Pancreas (tissue), 10 donors: ENCODE measurements at places on chromosomes 6 and 20. TPM values are rescaled to one million over a fixed set of nuclear protein-coding genes. Genes with fewer than 3 reads are reported as not detected.

GRCh38 chr6:11271228-11272020, 39.0 kb upstream of the NEDD9 start:
- no peak overlapping the region for H3K4me3 ChIP-seq
- no peaks in the 10 kb centered on the region for H3K27me3 ChIP-seq
- H3K36me3 ChIP-seq, result no peaks in the 10 kb centered on the region
- peaks cover 17% of the 10 kb centered on the region for H3K4me1 ChIP-seq

- no peak overlapping the region for H3K27ac ChIP-seq
- H3K4me1 ChIP-seq, result peaks cover 6% of the 10 kb centered on the region
- no peaks in the 10 kb centered on the region for H3K27me3 ChIP-seq
- DNase-seq, result no peak
- H3K4me3 ChIP-seq, result no peak overlapping the region
These were observed 41.5 kb upstream of the ARMH2 start for GRCh38 chr6:24840187-24840586.

- no peak overlapping the region for H3K4me3 ChIP-seq
- no peaks in the 10 kb centered on the region for H3K36me3 ChIP-seq
- DNase-seq, result no peak
- no peaks in the 10 kb centered on the region for H3K27me3 ChIP-seq
- H3K4me1 ChIP-seq, result no peaks in the 10 kb centered on the region
These were observed 74.8 kb downstream of the GCNT2 start for GRCh38 chr6:10595731-10596664.

DNA sequence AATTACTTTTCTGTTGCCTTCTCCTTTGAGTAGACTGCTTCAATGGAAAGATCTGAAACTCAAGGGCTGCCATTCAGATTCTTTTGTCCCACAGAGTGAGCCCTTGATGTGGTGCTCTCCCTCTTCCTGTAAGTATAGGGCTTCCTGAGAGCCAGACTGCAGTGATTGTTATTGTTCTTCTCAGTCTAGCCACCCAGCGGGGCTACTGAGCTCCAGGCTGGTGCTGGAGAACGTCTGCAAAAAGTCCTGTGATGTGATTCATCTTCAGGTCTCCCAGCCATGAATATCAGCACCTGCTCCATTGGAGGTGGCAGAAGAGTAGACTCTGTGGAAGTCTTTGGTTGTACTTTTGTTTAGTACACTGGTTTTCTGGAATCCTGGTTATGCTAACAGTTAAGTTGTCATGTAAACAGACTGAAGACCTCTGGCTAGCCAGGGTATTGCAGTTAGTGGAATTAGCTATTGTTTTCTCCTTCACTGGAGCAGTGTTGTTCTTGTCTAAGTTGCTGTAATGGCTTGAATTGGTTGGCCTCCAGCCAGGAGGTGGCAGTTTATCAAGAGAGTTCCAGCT, 240.9 kb downstream of the COL12A1 start:
- no peak overlapping the region for H3K27ac ChIP-seq
- no peaks in the 10 kb centered on the region for H3K4me1 ChIP-seq

Gene MANEA
- total RNA-seq, result 4.1 TPM

Gene TMEM200A
- 0.42 TPM for total RNA-seq

Gene OR12D3
- total RNA-seq, result not detected

Gene SMOC2
- total RNA-seq, result 3.8 TPM

Gene WFDC2
- 5.0 TPM for total RNA-seq
